Ovary (tissue), 10 donors: ENCODE measurements at places on chromosomes 16 and 17. TPM values are rescaled to one million over a fixed set of nuclear protein-coding genes. Genes with fewer than 3 reads are reported as not detected.

- no peak for DNase-seq
Observed at GRCh38 chr16:10601444-10602408, 21.3 kb upstream of the EMP2 start.

- DNase-seq: peak; percentile 62
Observed at GRCh38 chr16:67773569-67774456, 32.5 kb downstream of the RANBP10 start.

DNA sequence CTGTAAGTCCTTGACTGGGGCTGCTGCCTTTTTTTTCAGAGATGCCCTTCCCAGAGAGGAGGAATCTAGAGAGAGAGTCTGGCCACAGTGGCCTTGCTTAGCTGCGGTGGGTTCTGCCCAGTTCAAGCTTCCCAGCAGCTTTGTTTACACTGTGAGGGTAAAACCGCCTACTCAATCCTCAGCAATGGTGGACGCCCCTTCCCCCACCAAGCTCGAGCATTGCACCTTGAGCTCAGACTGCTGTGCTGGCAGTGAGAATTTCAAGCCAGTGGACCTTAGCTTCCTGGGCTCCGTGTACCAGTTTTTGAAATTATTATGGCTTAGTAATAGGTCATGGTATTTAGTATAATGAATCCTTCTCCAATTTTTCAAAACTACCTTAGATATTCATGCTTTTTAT lies 395.4 kb downstream of the NPIPA7 start:
- no peak for DNase-seq

- no peak for DNase-seq
Observed at GRCh38 chr17:31494259-31495021, 103.0 kb downstream of the RAB11FIP4 start.

GRCh38 chr17:4004517-4005295 lies 40.5 kb upstream of the ATP2A3 start:
- peak; percentile 73 for DNase-seq

GRCh38 chr17:72705905-72706395 lies 386.5 kb downstream of the SLC39A11 start:
- no peak for DNase-seq

DNA sequence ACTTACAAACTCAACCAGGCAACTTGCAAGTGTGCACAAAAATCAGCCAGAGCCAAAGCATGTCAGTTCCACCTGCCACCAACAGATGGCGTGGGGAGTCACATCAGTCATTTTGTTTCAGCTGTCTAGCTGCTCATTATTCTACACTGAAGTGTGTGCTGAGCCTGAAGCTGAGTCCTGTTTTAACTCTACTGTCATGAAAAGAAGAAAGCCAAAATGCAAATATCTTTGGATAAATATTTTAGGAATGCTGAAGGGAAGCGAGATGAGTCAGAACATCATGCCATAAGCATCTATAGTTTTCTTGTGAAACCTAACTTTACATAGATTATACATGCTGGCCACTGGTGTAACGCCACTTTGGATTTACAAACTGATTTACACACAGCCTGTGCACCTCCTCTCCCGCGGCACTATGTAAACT lies 172.6 kb downstream of the CDK5R1 start:
- DNase-seq: peak; percentile 61

GRCh38 chr17:17186551-17187505 lies 19.3 kb downstream of the PLD6 start:
- DNase-seq: no peak

GRCh38 chr16:2955438-2955778 lies 8.7 kb upstream of the KREMEN2 start:
- no peak for DNase-seq

GRCh38 chr17:82351254-82351712 lies 7.8 kb upstream of the TEX19 start:
- DNase-seq: no peak

GRCh38 chr17:28860363-28860808 lies 5.6 kb downstream of the ERAL1 start:
- DNase-seq: no peak

- DNase-seq: no peak
Observed at GRCh38 chr17:47955497-47956461, 1.9 kb downstream of the PRR15L start.

- no peak for DNase-seq
Observed at GRCh38 chr17:9865586-9865985, 39.5 kb downstream of the RCVRN start.

DNA sequence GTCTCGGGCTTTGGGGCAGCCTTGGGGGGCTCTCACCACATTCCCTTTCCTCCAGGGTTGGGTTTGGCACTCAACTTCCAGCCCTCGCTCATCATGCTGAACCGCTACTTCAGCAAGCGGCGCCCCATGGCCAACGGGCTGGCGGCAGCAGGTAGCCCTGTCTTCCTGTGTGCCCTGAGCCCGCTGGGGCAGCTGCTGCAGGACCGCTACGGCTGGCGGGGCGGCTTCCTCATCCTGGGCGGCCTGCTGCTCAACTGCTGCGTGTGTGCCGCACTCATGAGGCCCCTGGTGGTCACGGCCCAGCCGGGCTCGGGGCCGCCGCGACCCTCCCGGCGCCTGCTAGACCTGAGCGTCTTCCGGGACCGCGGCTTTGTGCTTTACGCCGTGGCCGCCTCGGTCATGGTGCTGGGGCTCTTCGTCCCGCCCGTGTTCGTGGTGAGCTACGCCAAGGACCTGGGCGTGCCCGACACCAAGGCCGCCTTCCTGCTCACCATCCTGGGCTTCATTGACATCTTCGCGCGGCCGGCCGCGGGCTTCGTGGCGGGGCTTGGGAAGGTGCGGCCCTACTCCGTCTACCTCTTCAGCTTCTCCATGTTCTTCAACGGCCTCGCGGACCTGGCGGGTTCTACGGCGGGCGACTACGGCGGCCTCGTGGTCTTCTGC lies 8.4 kb downstream of the SLC16A3 start:
- DNase-seq: peak; percentile 40

GRCh38 chr17:82433560-82434215 lies 15.3 kb upstream of the OGFOD3 start:
- no peak for DNase-seq

- no peak for DNase-seq
Observed at GRCh38 chr17:9389111-9389527, 186.5 kb downstream of the STX8 start.

DNA sequence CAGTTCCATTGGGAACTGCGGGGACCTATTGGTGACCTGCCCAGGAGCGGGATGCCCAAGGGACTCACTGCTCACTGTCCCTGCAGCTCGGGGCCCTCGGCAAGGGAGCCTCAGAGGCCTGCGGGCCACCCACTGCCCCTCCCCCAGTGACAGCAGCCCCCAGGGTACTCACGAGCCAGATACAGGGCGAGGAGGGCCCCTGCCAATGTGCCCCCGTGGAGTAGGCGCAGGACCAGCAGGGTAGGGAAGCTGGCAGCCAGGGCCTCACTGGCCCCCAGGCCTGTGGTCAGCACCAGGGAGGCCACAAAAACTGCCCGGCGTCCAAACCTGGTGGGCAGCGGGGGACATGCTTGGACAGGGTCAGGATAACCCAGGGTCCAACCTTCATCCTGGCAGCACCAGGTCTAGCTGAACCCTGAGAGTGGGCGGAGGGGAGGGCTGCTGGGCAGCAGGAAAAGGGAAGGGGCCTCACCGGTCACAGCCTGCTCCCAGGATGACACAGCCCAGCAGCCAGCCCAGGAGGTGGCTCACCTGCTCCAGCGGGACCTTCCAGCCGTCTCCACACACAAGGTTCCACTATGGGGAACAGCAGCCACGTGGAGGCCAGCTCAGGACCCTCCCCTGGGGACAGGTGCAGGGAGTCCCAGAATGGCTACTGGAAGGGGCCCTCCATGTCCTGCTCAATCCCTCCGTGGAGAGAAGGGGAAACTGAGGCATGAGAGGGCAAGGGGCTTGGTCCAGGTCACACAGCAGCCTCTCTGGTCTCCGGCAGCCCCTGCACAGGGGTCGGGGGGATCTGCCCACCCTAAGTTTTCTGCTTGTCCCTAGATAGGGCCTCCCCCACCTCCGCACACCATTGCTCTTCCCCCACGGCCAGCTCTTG lies 855 bp downstream of the SLC22A31 start:
- DNase-seq: no peak

DNA sequence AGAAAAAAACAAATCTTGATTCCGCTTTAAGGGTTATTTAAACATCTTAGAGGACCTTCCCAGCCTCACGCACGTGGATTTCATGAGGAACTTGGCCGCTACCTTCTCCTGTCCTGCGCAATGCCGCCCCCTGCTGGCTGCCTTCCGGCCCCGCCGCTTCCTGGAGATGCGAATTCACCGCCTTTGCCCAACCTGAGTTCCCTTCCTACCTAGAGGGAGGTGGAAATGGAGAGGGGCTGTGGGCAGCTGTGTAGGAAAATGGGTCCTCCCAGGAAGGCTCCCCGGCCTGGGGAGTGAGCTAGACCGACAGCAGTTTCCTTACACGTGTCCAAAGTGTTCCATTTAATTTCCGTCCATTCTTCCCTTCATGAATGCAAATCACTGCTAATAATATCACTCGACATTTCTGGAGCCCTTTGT lies 1.0 kb upstream of the ABCC12 start:
- DNase-seq: peak; percentile 78

DNA sequence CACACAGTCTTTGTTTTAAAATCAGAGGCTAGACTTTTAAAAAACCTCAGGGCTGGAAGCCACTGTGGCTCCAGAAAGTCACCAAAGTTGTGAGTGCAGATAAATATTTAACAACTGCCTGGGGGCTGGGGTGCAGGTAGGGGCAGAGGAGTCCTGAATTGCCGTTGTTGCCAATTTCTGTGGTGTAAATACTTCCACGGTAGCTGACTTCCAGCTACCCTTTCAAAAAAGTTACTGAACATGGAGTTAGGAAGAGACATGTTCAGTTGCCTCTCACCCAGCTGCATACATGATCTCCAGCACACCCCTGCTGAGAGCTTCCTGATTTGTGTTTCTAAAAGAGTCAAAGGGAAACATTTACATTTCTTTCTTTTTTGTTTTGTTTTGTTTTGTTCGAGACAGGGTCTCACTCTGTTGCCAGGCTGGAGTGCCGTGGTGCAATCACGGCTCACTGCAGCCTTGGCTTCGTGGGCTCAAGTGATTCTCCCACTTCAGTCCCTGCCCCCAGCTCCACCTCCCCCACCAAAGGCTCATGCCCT lies 58.7 kb downstream of the PLXDC1 start:
- DNase-seq: no peak

DNA sequence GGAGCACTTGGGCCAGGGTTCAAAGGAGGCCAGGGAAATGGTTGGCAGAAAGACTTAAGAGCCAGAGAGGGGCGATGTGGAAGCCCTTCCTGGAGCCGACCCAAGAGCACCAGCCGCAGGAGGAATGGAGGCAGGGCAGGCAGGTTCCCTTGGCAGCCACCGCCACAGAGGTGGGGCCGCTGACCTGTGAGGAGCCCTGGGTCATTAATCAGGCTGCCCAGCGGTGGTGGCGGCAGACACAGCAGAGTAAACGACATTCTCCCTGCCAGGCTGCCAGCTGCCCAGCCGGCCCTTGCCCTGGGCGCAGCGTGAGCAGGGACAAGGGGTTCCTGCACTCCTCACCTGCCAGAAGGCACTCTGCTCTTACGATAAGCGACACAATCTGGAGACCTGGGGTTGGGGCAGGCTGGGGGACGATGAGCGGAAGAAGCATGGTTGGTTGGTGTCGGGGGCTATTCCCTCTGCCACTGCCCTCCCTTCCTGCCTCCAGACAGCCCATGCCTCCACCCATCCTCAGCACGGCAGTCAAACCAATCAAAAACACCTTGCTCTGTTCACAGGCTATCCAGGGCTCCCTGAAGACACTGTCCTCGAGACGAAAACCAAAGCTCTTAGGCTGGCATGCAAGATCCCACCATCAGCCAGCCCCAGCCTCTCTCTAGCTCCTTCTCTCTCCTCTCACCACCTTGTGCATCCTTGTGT lies 40.9 kb downstream of the PLXDC1 start:
- no peak for DNase-seq

- no peak for DNase-seq
Observed at GRCh38 chr16:19717314-19717713, 713 bp downstream of the KNOP1 start.

DNA sequence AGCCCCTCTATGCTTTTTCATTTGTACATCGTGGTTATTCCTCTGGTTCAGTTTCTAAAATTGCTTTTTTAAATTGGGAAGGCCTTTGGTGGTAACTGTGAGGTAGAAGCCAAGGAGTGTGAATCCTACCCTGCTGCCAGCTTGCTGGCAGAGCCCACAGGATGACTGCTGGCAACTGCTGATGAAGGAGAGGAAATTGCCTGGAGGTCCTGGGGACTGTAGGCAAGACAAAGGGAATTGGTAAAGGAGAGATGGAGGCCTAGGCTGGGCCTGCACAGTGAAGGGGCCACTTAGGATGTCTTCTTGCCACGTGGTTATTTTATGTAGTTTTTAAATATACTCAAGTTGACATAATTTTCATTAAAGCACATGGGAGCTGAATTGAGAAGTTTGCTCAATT lies 15.8 kb downstream of the C17orf58 start:
- no peak for DNase-seq

SLFN12L gene
- 1.0 TPM for total RNA-seq

SOST gene
- not detected for total RNA-seq

ATP2C2 gene
- total RNA-seq: 1.1 TPM

RNF43 gene
- total RNA-seq: 5.6 TPM

ZMYND15 gene
- total RNA-seq: 1.0 TPM

TLCD1 gene
- 1.3 TPM for total RNA-seq

TLE7 gene
- total RNA-seq: not detected

ITGAL gene
- 2.0 TPM for total RNA-seq

OSGIN1 gene
- total RNA-seq: 5.4 TPM

C16orf74 gene
- not detected for total RNA-seq

SLC38A8 gene
- not detected for total RNA-seq

MT1F gene
- total RNA-seq: 1.9 TPM
